Testis (tissue), 5 donors: ENCODE measurements at places on chromosomes 12 and 14. TPM values are rescaled to one million over a fixed set of nuclear protein-coding genes. Genes with fewer than 3 reads are reported as not detected.
A peak's percentile ranks its signal among the peaks of the same experiment; 100 is the strongest.

- H3K4me3 ChIP-seq, result no peak overlapping the region
- no peaks in the 10 kb centered on the region for H3K36me3 ChIP-seq
- no peak overlapping the region for H3K27ac ChIP-seq
Observed at GRCh38 chr12:113472191-113473121, 785 bp upstream of the LHX5 start.

DNA sequence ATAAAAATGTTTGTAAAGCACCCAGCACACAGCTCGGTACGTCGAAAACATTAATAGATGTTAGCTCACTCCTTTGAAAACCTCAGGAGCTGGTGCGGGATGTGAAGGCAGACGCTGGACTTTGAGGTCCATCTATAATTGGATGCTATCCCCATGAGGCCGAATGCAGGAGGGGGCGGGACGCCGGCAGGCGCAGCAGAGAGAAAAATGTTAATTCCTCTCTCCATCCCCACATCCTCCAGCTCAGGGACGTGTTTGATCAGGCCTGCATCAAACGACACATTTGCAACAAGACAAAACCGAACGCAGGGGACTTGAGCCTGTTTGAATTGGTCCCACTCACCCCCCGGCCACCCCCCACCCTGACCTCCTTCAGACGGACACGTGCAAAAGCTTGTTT lies 231.0 kb downstream of the RBM19 start:
- no peak overlapping the region for H3K4me3 ChIP-seq
- no peaks in the 10 kb centered on the region for H3K27me3 ChIP-seq
- no peaks in the 10 kb centered on the region for H3K4me1 ChIP-seq

DNA sequence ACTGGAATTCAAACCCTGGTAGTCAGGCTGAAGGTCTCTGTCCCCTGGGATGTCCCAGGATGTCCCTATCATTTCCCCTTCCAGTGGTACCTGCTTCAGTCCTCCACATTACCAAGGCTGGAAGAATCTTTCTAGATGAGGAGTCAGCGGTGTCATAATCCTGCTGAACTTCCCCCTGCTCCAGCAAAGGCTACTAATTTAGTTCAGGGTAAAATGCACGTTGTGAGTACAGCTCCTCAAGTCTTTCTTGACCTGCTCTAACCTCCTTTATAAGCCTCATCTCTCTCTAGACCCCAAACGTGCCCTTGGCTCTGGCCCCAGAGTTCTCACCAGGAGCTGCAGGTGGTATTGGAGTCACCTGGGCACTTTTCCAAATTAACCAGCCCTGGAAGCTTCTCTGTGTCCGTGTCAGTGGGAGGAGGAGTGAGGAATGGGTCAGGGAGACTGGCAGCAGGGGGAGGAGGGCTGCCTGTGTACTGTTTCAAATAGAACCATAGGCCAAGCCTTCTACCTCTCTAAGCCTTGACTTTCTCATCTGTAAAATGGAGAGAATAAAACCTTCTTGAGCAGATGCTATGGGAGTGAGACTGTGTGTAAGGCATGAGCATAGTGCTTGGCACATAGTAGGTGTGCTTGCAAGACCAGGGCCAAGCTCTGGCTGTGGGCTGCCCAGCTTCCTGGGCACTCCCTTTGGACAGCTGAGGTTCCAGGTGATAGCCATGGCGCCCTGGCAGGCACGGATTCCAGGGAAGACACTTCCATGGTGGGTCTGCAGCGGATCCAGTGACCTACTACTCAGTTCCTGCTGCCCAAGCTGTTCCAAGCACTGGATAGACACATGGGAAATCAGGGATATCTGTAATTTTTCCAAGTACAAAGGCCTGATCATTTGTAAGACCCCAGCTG lies 24.5 kb downstream of the ASB2 start:
- no peak overlapping the region for H3K27ac ChIP-seq
- H3K4me1 ChIP-seq, result no peaks in the 10 kb centered on the region
- no peaks in the 10 kb centered on the region for H3K27me3 ChIP-seq
- no peak for DNase-seq
- H3K4me3 ChIP-seq, result no peak overlapping the region
- H3K36me3 ChIP-seq, result no peaks in the 10 kb centered on the region

DNA sequence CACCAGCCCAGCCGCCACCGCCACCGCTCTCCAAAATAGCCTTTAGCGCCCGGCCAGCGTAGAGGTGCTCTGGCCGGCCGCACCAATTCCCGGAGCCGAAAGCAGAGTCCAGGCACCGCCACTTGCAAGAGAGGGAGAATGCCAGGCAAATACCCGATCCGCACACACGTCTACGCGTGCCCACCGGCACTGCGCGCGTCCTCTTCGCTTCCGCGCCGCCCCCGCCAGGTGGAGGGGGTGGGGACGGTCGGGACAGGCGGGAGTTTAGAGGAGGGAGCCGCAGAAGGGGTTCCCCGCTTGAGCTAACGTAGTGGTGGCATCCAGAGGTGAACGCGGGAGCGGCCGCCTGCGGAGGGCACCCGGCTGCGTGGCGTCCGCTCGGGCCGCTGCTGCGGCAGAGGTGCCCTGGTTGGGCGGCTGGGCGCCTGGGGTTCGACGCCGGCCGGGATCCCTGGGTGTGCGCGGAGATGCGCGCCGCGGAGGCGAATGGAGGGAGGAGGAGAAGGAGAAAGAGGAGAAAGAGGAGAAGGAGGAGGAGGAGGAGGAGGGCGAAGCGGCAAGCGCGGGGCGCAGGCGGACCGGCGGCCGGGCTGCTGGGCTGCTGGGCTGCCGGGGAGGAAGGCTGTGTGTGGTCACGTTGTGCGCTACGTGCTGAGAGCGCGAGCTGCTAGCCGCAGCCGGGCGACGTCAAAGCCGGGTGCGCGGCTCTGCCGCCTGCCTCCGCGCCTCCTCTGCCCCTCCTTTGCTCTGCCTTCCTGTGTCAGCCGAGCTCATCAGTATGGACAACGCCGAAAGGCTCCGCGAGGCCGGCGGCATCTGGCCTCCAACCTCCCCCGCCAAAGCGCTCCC lies at the start of gene MDGA2:
MDGA2 (minus strand) TSS at position 140 of the 849 bp plus-strand sequence.
- peaks cover 14% of the 10 kb centered on the region for H3K4me1 ChIP-seq
- H3K4me3 ChIP-seq, result peak within 1 kb of the TSS; percentile 43
- no peaks in the 10 kb centered on the region for H3K36me3 ChIP-seq
- H3K27me3 ChIP-seq, result no peaks in the 10 kb centered on the region

DNA sequence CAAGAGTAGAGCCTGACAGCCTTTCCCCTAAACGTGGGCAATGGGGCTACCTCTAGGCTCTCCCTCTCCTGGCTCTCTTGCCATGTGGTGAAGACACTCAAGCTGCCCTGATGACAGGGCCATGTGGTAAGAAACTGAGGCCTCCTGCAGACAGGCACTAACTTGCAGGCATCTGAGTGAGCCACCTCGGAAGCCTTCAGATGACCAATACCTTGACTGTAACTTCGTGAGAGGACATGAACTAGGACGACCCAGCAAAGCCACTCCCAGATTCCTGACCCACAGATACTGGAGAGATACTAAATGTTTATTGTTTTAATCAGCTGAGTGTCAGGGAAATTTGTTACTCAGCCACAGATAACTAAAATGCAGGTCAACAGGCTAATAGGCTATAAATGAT lies 96.4 kb downstream of the EFCAB11 start:
- no peak overlapping the region for H3K4me3 ChIP-seq
- H3K36me3 ChIP-seq, result no peaks in the 10 kb centered on the region
- H3K27ac ChIP-seq, result no peak overlapping the region
- H3K27me3 ChIP-seq, result no peaks in the 10 kb centered on the region

DNA sequence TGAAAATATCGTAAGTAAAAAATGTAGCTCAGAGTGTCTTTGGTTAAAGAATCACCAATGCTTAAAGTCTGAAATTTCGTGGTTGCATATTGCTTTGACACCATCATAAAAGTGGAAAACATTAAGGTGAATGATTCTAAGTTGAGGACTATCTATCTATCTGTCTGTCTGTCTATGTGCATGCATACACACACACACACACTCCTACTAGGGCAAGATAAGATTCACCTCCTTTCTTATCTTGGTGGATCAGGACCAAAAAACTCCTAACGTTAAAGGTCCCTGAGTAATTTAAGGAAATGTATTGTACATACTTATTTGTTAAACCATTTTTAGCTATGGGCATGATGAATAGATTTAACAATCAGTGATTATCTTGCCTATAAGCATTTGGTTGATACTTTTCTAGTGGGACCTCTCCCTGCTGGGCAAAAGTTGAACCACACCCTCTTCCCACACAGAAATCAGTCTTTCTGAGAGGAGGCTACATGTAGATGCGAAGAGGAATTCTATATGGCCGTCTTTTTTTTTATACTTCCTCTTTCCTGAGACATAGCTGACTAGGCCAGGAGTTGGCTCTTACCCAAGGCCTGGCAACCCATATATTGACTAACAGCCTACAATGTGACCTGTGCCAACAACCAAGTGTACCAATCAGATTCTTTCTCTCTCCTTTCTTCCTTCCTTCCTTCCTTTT lies 19.3 kb upstream of the LLPH start:
- H3K4me1 ChIP-seq, result no peaks in the 10 kb centered on the region
- DNase-seq, result no peak
- no peaks in the 10 kb centered on the region for H3K27me3 ChIP-seq
- no peaks in the 10 kb centered on the region for H3K36me3 ChIP-seq

- H3K4me1 ChIP-seq, result peaks cover 14% of the 10 kb centered on the region
- H3K36me3 ChIP-seq, result no peaks in the 10 kb centered on the region
Observed at GRCh38 chr14:34027990-34028495, 77.2 kb upstream of the EGLN3 start.

- no peaks in the 10 kb centered on the region for H3K4me1 ChIP-seq
- no peak overlapping the region for H3K4me3 ChIP-seq
Observed at GRCh38 chr14:23481979-23482822, 12.7 kb downstream of the NGDN start.

DNA sequence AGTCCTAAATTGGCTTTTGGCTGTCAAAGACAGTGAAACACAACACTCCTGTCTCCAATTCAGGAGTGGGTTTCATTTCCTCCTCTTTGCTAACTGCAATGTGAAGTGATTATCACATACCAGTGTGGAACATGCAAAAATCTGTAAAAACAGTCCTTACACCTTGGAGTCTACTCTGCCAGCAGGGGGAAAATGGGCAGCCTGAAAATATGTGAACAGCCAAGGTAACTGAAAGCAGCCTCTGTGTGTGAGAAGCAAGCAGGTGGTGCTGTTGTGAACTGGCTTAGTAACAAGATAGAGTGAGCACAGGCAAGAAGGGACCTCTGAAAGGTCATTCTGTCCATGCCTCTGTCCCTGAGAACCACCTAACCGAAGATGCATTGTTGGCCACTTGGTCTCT lies 6.0 kb downstream of the PRMT8 start:
- no peak for DNase-seq
- H3K27me3 ChIP-seq, result no peaks in the 10 kb centered on the region
- peaks cover 9% of the 10 kb centered on the region for H3K4me1 ChIP-seq

GRCh38 chr12:89653-90052 lies 23.1 kb downstream of the IQSEC3 start:
- H3K4me3 ChIP-seq, result no peak overlapping the region
- DNase-seq, result no peak
- H3K27ac ChIP-seq, result no peak overlapping the region

SLC16A7 gene
- 15.9 TPM for total RNA-seq

BEST3 gene
- 2.1 TPM for total RNA-seq

ENDOU gene
- total RNA-seq, result 0.16 TPM

COL2A1 gene
- 8.0 TPM for total RNA-seq
